ENCODE measurements at places on chromosomes 1 and 21.

- DNase-seq = no peak
Observed at GRCh38 chr1:203481196-203481595, 5.6 kb downstream of the PRELP start.

GRCh38 chr1:199701726-199702125 is 325.8 kb upstream of the NR5A2 start:
- no peak for DNase-seq

DNA sequence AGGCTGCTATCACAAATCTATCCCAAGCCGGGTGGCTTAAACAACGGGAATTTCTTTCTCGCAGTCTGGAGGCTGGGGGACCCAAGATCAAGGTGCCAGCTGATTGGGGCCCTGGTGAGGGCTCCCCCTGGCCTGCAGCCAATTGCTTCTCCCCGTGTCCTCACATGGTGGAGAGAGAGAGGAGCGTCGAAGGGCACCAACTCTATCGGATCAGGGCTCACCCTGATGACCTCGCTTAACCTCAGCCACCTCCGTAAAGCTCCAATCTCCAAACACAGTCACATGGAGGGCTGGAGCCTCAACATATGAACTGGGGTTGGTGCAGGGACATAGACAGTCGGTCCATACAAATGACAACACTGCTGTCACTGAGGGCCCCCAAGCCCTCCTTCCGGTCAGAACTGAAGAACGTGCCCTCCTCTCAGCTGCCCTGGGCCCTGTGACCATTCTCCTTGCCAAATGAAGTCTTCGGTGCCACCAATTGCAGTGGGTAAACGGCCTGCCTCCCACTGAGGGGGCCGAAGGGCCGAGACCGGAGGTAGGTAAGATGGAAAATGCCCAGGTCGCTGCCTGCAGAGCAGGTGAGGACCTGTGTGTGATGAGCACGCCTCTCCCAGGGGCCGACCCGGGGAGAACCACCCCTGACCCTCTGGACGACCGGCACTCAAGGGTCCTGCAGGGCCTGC is 211.0 kb downstream of the TOMM20 start:
- DNase-seq = no peak

DNA sequence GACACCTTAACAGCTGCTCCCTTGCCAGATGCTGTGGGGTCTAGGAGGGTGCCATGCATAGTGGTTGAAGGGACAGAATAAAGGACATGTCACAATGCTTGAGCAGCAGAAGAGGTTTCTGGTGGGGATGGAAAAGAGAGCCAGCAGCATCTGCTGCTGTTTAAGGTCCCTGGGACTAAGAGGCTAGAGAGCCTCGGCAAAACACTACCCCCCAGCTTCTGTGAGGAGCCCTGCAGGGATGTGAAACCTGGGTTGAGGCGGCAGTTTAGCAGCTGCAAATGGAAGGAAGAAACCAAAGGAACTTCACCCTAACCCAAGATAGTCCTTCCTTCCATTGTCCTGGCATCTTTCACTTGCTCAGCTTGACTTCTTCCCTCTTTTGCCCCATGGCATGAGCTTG is 39.4 kb downstream of the PLXNA2 start:
- DNase-seq = no peak

DNA sequence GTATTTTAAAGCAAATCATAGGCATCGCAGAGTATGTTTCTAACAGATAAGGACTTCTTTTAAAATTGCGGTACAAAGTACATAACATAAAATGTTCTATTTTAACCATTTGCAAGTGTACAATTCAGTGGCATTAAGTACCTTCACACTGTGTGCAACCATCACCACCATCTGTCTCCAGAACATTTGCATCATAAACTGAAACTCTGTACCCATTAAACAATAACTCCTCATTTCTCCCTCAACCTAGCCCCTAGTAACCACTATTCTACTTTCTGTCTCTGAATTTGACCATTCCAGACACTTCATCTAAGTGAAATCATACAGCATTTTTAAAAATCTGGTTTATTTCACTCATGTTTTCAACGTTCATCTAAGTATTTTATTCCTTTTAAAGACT is 16.6 kb upstream of the ATF3 start:
- no peak for DNase-seq

- no peak for DNase-seq
Observed at GRCh38 chr21:45359451-45360217, 45.3 kb upstream of the COL18A1 start.

- DNase-seq = no peak
Observed at GRCh38 chr1:156627313-156627880, 8.2 kb downstream of the HAPLN2 start.

GRCh38 chr1:24391882-24392603 is 21.5 kb downstream of the STPG1 start:
- peak; percentile 59 for DNase-seq

- peak; percentile 81 for DNase-seq
Observed at GRCh38 chr1:204513117-204513716, 3.0 kb upstream of the MDM4 start.

DNA sequence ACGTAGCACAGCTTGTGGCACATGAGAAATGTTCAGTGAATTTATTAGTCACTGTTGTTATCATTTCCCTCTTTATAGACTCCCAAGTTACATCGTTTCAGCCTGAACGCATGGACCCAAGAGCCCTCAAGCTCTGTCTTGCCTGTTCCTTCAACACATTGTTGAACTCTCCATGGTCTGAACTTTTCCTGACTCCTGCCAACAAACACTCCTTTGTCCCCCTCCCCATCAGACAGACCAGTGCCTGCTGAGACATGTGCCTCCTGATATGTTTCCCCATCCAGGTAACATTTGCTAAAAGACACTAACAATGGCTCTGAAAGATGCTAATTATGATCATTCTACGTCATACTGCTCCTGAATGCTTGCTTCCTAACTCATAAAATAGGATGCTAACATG is 108.7 kb upstream of the NFIA start:
- no peak for DNase-seq

DNA sequence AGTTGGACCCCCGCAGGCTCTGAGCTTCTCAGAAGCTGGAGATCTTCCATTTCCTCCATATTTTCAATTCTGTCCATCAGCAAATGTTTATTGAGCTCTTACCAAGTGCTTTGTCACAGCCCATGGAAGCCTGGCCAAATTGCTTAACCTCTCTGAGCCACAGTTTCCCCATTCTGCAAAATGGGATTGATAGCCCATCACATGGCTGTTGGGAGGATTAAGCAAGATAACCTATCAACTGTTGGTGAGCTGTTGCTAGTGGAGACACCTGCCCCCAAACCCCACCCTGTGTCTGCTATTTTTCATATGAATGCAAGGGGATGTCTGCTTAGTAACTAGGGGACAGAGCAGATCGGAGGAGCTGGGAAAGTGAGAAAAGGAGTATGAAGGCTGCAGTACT is 38.3 kb downstream of the CD34 start:
- no peak for DNase-seq

- no peak for DNase-seq
Observed at GRCh38 chr1:30012455-30013440, 710.6 kb downstream of the MATN1 start.

- no peak for DNase-seq
Observed at GRCh38 chr1:234621657-234622335, 11.8 kb upstream of the IRF2BP2 start.

GRCh38 chr1:1915911-1916840 is 1.1 kb downstream of the CALML6 start:
- DNase-seq = no peak

DNA sequence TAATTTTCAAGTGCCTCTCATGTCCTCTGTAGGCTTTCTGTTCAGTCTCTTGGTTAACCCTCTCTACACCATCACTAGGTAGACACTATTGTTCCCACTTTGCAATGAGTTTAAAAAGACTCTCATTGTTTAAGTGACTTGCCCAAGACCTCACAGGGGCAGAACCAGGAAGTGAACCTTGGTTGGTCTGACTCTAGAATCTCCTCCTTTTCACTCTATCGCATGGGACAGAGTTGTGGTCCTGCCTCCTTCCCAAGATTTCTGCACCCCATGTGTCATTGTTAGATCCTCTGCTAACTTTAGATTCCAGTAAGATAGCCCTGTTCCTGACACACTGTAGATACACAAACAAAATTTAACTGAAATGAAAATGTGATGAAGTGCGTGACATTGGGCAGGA is 481.7 kb upstream of the USP24 start:
- no peak for DNase-seq

DNA sequence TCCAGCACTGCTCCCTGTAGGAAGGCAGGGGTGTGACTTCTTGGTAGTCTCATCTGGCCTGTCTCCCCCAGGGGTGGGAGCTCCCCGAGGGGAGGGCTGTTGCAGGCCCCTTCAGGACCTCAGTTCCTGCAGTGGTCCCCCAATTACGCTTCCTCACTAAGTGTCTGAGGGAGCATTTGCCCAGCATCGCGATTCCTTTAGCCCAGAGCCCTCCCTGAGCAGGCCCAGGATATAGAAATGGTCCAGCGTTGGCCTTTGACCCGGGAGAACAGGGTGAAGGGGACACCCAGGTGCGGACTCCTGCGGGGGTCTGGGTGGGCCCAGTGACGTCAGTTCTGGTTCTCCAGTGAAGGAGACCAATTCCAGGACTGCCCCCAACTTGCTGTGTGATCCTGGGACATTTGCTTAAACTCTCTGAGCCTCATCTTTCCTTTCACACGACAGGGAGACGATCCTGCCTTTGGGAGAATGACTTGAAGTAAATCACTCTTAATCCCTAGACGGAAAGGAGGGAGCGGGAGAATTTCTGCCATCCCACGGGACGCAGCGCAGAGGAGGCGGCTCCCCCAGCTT is 32.6 kb upstream of the BTG2 start:
- DNase-seq = no peak

- DNase-seq = no peak
Observed at GRCh38 chr1:37797750-37798345, 4.2 kb downstream of the MANEAL start.

- DNase-seq = no peak
Observed at GRCh38 chr1:203124546-203125317, 2.8 kb upstream of the ADORA1 start.

DNA sequence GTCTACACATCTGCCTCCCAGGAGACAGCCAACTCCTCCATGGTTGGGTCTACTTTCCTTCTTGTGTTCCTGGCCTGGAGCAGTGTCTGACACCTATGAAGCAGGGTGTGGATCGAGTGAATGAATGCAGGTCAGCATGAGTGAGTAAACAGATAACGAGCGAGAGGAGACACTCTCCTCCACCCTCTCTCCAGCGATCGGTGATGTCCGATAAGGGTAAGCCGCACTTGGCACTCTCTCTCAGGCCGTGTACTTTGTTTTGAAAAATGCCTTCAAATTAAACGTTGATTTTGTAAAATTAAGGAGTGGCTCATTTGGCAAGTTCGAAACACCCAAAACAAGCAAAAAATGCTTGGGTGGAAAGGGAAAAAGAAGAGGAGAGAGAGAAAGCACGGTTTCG is 43.8 kb upstream of the DMRTB1 start:
- DNase-seq = no peak

DNA sequence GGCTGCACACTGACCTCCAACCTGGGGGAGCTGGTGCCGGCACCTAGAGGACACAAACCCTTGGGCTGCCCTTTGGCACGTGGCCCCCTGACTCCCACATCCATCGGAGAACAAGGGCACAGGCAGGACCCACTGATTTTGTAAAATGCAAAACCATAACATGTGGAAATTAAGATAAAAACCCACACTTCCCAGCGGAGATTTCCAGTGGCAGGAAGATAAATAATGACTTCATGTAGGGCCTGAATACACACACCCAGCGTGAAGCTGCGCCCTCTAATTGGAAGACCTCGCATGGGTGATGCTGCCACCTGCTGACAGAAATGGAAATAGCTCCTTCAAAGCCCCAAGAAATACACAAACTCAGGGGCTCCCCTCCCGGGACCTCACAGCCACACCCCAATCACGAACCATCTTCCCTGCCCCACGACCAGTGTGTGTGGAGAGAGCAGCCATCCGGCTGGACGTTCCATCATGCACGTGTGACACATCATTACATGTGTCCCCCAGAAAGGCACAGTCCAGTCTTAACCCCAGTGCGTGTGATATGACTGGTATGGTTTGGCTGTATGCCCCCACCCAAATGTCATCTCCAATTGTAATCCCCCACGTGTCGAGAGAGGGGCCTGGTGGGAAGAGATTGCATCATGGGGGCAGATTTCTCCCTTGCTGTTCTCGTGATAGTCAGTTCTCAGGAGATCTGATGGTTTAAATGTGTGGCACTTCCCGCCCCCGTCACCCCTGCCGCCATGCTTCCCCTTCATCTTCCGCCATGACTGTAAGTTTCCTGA is 5.7 kb upstream of the TPRG1L start:
- peak; percentile 73 for DNase-seq

DNA sequence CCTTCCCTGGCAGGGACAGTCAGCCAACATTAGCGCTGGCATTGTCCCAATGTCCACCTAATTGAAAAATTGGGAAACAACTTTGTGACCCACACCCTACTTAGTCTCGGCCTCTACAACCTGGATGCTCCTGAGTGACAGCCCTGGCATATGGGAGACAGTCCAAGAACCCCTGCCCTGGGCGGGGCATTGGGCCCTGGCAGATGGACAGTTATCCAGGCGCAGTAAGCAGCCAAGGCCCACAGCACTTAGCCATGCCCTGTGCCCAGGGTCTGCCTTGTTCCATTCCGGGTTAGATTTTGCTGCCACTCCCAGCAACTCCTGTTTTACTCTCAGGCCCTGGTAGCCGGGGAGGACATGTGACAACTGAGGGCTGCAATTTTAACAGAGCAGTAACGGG is 50.3 kb downstream of the NFASC start:
- DNase-seq = no peak

GRCh38 chr1:23848673-23849616 is 19.1 kb downstream of the FUCA1 start:
- DNase-seq = no peak
